Stimulated activated memory B cell treated with anti-CD40 and anti-IgM and Interleukin-4, amounts not matched to agents 10 μg/mL and 1 μg/mL and 100 μg/mL, for 72 hours (primary cell): ENCODE measurements at places on chromosomes 4 and X.

- peaks cover 25% of the 10 kb centered on the region for H3K36me3 ChIP-seq
- peak; percentile 95 for ATAC-seq
- H3K4me1 ChIP-seq = peaks cover 30% of the 10 kb centered on the region
- H3K4me3 ChIP-seq = peak overlapping the region; percentile 54
- no peaks in the 10 kb centered on the region for H3K27me3 ChIP-seq
Measured at GRCh38 chr4:55409468-55410171, 13.9 kb downstream of the TMEM165 start.

GRCh38 chr4:57865264-57865663 lies 755.1 kb upstream of the IGFBP7 start:
- ATAC-seq = no peak
- H3K36me3 ChIP-seq = no peaks in the 10 kb centered on the region
- H3K4me1 ChIP-seq = no peaks in the 10 kb centered on the region
- no peak overlapping the region for H3K4me3 ChIP-seq

GRCh38 chr4:148852092-148852699 lies 410.0 kb upstream of the NR3C2 start:
- H3K36me3 ChIP-seq = no peaks in the 10 kb centered on the region
- no peak overlapping the region for H3K27ac ChIP-seq
- H3K27me3 ChIP-seq = no peaks in the 10 kb centered on the region
- ATAC-seq = no peak
- no peaks in the 10 kb centered on the region for H3K4me1 ChIP-seq

- no peaks in the 10 kb centered on the region for H3K27me3 ChIP-seq
- no peak for ATAC-seq
Measured at GRCh38 chr4:72243641-72244040, 211.8 kb downstream of the NPFFR2 start.

- ATAC-seq = no peak
- H3K36me3 ChIP-seq = no peaks in the 10 kb centered on the region
- H3K4me3 ChIP-seq = no peak overlapping the region
- no peaks in the 10 kb centered on the region for H3K27me3 ChIP-seq
Measured at GRCh38 chr4:111707491-111707890, 437.8 kb upstream of the FAM241A start.

DNA sequence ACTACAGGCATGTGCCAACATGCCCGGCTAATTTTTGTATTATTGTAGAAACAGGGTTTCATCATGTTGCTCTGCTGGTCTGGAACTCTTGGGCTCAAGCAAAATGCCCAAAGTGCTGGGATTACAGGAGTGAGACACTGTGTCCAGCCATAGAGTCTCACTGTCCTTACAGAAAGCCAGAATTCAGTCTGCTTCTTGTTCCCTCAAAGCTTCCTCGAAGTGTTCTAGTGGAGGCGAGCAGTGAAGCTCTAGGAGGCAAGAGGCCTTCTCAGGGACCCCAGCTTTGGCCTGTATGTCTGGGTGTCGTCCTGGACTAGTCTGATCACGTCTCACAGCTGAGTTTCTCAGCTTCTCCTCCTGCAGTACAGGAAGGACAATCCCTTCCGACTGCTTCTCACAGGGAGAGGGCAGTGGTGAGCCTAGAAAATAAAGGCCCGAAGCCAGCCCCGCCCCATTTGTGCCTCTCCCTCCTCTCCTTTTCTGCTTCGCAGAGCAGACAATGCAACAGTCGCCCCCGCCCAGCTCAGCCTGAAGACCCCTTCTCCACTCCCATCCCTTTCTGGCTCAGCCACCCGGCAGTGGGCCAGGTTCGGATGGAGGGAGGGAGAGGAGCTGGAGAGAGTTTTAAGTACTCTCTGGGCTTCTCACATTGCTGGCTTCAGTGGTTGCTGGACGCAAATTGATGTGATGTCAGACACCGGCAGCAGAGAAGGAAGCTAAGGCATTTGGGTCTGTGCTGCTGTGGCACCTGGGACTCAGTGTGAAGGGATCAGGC lies 11.1 kb upstream of the FAM3A start:
- H3K36me3 ChIP-seq = peaks cover 8% of the 10 kb centered on the region
- peak overlapping the region; percentile 75 for H3K4me3 ChIP-seq
- ATAC-seq = peak; percentile 92
- peak overlapping the region; percentile 77 for H3K27ac ChIP-seq

DNA sequence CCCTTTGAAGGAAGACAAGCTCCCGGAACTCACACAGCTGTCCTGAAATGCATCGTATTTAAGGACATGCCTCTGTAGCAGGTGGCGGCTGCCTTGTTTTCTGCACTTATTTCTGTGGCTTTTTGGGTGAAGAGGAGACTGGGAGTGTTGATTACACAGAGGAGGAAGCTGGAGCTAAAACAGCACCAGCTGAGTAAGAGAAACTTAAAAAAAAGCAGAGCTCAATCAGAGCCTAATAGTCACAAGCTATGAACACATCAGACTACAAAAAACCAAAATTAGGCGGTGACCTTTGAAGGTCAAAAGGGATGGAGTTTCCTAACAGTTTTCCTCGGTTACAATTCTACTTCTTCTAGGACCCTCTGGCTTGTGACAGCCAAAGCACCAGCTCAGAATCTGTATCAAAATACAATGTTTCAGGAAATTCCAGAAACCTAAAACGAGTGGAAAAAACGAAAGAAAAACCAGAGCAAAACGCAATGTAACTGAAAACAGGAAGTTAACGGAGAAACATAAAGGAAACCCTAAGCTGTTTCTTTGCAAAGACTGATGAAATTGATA lies 13.5 kb downstream of the PRKX start:
- peak overlapping the region; percentile 97 for H3K27ac ChIP-seq
- H3K36me3 ChIP-seq = peaks cover 7% of the 10 kb centered on the region
- H3K4me1 ChIP-seq = peaks cover 43% of the 10 kb centered on the region
- ATAC-seq = peak; percentile 68
- no peaks in the 10 kb centered on the region for H3K27me3 ChIP-seq

DNA sequence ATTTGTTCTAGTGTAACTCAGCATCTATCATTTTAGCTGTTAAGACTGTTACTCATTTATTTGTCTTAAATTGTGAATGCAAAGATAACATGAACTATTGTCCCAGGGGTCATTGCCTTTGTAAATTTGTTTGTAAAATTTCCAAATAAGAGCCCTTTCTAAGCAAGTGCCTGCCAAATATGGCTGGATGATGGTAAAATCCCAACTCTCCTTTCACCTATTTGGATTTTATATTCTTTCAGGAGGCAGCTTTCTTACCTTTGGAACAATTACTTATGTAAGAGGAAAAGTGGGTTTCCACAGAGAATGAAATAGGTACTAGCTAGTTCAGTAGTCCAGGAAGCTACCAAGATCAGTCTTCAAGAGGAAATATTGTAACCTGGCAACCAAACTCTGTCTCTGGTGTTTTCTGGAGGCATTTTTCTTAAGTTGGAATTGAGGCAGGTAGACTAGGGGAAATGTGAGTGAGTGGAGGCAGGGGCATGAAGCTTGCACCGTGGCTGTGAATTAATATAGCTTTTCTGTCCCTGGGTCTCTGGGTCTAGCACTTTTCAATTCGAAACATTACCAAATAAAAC lies 363.0 kb upstream of the ZCCHC13 start:
- H3K27me3 ChIP-seq = no peaks in the 10 kb centered on the region
- H3K4me3 ChIP-seq = no peak overlapping the region
- no peak for ATAC-seq
- H3K27ac ChIP-seq = no peak overlapping the region
- H3K36me3 ChIP-seq = no peaks in the 10 kb centered on the region

DNA sequence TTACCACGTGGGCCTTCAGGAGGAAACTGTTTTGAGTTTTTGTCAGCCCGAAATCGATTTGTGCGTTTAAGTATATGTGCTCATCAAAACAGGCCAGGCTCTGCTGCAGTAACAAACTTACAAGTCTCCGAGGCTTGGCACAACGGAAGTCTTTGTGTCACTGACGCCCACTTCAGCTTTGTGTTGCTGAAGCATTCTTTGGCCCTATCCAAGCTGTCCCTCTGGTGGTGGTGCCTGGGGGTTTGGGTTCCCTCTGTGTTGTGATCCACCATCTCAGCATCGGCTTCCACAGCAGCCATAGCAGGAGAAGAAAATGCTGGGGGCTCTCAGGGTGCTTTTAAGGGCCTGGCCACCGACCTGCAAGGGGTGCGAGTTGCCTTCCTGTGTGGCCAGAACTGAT lies 176.4 kb downstream of the PTTG2 start:
- H3K4me1 ChIP-seq = peaks cover 8% of the 10 kb centered on the region
- H3K27ac ChIP-seq = no peak overlapping the region
- H3K27me3 ChIP-seq = no peaks in the 10 kb centered on the region
- peaks cover 79% of the 10 kb centered on the region for H3K36me3 ChIP-seq
- ATAC-seq = no peak

- no peak overlapping the region for H3K4me3 ChIP-seq
- H3K36me3 ChIP-seq = no peaks in the 10 kb centered on the region
- ATAC-seq = no peak
- H3K4me1 ChIP-seq = no peaks in the 10 kb centered on the region
- no peak overlapping the region for H3K27ac ChIP-seq
- H3K27me3 ChIP-seq = no peaks in the 10 kb centered on the region
Measured at GRCh38 chr4:182425302-182425701, 182.1 kb downstream of the TENM3 start.

DNA sequence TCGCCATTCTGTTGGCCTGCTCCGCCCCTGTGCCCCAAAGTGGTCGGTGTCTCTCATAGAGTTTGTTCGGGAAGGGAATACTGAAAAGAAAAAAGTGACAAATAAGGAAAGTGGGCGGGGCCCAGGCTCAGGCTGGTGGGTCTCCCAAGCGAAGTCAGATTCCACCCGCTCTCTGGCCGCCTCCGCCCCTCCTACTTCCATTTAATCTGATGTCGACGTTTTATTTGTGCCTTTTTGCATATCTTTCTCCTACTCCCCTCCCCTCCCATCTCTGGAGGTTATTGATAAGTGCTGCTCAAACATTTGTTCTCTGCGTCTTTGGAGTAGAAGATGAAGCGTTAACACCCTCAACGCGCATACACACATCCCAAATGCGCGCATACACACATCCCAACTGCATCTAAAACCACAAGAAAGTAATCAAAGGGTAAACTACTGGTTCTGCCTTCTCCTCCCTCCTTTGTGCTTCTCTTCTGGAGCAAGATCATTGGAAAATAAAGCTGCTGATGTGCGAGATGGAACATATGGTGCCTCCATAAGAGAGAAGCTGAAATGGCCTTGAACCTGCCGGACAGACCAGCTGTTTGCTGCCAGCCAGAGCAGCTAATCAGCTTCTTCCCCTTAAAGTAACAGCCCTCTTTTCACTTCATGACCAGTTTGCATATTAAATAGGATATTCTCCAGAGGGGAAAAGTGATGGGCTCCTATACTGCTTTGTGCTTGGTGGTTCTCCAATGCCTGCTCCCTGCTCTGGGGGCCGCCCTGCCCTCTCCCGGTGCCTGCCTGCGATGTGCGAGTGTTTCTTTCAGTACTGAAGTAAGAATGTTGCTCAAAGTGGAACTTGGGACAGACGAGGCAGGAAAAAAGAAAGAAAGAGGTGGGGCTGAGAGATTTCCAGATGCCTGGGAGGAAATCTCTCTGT lies 3.1 kb downstream of the MAMLD1 start:
- peaks cover 19% of the 10 kb centered on the region for H3K27me3 ChIP-seq
- peak overlapping the region; percentile 84 for H3K4me3 ChIP-seq
- H3K36me3 ChIP-seq = no peaks in the 10 kb centered on the region
- ATAC-seq = no peak

- no peak for ATAC-seq
- H3K27ac ChIP-seq = no peak overlapping the region
- H3K27me3 ChIP-seq = peaks cover 35% of the 10 kb centered on the region
- H3K36me3 ChIP-seq = peaks cover 5% of the 10 kb centered on the region
- H3K4me1 ChIP-seq = no peaks in the 10 kb centered on the region
- H3K4me3 ChIP-seq = no peak overlapping the region
Measured at GRCh38 chr4:1091561-1091995, 21.8 kb downstream of the RNF212 start.
